D721Med (cell line): ENCODE measurements at places on chromosomes 1 and 21.

- no peak for DNase-seq
These were observed 187.7 kb upstream of the RNPC3 start for GRCh38 chr1:103337779-103338178.

GRCh38 chr1:115893545-115893944, 52.6 kb upstream of the NHLH2 start:
- DNase-seq, result no peak

DNA sequence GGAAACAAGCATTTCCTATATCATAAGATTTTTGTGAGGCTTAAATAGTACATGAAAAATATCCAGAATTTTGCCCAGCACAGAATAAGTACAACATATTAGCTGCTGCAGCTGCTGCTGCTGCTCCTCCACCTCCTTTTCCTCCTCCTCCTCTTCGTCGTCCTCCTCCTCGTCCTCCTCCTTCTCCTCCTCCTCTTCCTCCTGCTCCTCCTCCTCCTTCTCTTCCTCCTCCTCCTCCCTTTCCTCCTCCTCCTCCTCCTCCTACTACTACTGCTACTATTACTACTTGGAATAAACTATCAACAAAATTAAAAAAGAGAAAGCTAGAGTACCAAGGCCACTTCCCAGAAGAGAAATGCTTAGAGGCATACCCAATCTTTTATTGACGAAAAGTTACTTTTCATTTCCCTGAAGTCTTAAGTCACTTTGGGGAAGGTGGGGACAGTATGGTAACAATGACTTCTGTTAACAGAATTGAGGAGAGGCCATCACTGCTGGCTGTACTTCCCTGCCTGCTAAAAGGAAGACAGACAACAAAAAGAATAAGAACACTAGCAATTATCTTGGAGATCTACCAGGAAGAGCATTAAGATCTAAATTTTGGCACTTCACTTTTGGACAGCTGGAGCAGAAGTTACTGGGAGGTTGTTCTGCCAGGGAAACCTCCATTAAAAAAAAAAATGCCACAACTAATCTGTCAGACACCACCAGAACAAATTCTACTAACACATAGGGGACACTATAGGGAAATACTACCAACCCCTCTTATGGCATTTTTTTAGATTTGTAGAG, 7.1 kb downstream of the DENND1B start:
- DNase-seq, result no peak

DNA sequence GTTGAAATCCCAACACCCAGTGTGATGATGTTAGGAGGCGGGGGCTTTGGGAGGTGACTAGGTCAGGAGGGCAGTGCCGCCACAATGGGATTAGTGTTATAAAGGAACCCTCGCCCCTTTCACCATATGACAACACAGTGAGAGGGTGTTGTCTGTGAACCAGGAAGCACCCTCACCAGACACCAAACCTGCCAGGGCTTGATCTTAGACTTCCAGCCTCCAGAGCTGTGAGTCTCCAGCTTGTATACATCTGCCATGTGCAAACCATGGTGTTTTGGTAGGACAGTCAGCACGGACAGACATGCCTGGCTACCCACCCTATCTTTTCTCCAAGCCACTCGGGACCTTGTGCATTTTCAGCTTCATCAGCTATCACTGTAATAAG, 4.0 kb downstream of the TRIM11 start:
- no peak for DNase-seq
